ENCODE measurements at places on chromosomes 16 and 17.

GRCh38 chr17:31216031-31216751, 80.8 kb downstream of the OMG start:
- DNase-seq: no peak

GRCh38 chr17:31068291-31068690, 26.5 kb upstream of the NF1 start:
- peak; percentile 51 for DNase-seq

DNA sequence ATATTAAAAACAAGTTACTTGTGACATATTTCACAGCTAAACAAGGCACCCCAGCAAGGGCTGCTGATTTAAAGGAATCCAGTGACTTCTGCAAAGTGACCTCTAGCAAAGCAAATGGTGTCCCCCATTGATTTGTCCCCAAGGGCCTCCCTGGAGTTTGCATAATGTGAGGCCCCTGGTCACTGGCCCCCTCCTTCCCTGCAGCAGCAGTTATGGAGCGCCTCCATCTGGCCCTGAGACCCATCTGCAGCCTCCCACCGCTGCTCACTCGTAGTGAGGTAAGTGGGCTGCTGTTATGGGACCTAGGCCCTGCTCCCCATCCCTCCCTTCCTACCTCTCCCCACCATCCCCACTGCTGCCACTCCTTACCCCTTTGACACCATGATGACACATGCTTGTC, 19.6 kb upstream of the EEF2K start:
- no peak for DNase-seq

DNA sequence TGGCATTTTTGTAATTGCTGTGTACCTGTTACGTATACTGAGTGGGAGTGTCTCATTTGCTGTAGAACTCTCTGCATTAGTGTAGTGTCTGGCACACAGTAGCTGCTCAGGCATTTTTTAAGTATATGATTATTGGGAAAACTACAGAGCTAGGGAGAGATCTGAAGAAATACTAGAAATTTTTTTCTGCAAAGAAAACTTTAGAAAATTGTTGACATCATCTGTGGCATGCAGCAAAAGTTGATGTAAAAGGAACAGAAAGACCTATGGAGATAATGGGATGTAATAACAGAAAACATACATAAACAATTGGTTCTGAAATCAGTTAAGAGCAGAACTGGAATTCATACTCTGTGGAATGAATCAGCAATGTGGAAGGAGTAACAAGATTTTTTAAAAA, 11.6 kb downstream of the CLTC start:
- DNase-seq: no peak

DNA sequence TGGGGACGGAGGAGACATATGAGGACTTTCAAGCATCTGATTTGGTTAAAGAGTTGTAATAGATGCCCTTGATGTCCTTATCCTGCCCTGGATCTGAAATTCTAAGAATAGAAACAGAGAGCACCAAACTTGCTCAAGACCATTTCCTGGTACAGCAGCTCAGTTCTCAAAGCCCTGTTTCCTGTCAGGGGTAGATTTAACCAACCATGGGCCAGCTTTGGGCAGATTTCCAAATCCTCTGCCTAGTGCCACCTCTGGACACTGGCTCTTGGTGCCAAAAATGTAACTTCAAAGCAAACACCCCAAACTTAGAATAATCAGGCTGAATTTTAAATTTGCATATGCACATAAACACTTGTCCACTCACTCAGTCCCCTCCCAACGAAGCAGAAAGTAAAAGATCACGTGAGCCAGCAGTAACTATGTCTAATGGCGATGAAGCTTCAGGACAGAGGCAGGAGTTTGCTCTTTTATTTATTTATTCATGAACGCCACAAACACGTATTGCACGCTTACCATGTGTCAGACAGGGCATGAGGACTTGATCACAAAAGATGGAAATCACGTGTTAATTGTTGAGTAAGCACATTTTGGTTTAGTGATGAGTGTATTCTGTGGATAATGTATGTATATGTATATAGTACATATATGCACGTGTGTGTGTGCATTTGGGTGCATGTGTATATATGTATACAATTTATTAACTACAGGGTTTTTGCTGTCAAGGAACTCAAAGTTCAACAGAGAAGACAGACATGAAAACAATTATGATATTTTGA, 23.1 kb upstream of the SDK2 start:
- no peak for DNase-seq

DNA sequence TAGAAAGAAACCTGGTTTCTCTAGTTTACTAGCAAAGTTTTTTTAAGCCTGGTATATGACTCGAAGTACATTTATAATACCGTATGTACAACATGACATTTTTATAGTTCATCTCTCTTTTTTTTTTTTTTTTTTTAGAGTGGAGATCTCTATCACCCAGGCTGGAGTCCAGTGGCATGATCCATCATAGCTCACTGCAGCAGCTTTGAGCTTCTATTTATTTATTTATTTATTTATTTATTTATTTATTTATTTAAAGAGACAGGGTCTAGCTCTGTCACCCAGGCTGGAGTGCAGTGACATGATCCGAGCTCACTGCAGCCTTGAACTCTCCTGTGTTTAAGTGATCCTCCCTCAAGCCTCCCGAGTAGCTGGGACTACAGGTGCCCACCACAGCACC, 25.9 kb upstream of the VPS4A start:
- DNase-seq: no peak

DNA sequence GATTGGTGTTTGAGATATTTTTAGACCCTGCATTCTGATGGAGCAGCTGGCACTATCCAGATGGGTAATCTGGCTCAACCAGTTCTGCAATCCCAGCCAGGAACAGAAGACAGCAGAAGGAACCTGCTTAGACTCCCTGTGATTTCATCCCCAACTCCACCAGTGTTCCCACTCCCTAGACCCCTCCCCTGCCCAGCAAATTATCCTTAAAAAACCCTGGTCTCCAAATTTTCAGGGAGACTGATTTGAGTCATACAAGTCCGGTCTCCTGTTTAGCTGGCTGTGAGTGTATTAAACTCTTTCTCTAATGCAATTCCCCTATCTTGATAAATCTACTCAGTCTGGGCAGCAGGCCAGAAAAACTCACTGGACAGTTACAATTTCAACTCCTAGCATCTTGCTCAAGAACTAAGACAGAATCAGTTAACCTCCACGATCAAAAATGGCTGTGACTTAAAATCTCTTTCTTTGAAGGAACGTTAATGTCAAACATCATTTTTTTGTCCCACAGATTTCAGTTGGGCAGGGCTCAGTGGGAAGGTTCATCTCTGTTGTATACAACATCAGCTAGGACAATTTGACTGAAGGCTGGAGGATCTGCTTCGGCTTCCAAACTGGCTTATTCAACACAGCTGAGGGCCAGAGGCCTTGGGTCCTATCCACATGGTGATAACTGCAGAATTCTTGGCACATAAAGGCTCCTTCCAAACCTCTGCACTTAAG, 4.9 kb upstream of the RBL2 start:
- DNase-seq: no peak

DNA sequence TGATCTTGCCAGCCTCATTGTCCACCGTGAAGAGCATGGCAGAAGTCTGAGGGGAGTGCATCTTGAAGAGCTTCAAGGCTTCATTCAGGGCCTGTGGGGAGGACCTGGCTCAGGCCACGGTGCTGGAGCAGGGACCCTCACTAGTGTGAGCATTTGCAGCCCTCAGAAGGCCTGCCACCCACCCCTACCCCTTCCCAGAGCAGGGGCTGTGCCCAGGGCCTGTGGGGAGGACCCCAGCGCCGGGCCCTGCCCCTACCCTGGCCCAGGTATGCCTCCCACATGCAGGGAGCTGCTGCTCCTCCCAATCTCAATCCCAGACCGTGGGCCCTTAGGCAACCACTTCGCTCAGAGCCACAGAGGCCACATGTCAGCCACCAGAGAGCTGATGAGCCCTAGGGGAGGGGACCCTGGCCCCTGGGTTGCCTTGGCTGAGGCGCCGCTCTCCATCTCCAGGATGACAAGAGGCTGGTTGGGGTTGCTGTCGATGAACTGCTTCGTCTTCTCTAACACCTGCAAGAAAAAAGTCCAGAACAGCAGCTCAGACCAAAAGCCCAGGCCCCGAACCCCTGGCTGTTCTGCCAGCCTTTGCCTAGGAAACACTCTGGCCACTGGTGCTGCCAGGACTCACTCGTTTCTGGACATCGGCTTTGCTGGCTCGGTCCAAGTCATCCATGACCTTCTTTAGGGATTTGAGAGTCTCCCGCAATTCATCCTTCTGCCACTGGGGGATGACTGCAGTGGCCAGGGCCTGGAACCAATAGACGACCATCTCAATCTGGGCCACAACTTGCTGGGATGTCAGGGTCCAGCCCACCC, 1.8 kb upstream of the EXOSC6 start:
- peak; percentile 26 for DNase-seq

DNA sequence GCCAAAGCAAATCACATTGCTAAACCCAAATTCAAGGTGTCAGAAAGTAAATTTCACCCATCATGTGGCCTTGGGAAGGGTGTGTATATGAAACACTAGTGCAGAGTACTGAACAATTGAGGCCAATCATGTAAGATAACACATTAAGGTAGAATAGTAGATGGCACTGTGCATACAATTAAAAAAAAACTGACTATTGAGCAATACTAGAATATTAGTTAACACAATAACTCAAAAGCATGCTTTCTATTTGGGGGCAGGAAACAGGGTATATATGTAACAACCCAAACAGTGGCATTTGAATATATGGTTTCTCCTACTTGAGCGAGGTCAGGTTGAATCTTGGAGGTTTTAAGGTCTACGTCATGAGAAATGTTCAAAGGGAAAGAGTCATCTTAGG, 63.0 kb upstream of the DYNLRB2 start:
- no peak for DNase-seq

GRCh38 chr17:30345527-30346075, 11.7 kb upstream of the TMIGD1 start:
- DNase-seq: peak; percentile 11

DNA sequence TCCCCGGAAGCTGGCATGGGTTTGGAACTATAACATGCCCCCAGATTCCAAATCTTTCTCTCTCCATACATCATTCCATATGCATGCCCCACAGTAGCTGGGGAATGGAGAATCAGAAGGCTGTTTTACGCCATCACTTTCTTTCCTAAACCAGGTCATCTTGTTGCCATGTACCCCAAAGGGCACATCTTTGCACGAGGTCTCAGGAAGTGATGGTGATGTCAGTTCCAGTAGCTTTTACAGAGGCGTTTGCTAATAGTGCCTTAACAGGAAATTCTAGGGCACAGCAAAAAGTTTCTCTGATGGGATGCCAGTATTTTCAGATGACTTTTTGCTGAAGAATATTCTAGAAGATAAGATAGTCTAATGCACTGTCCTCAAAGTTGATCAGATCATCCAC, 241.5 kb downstream of the MAF start:
- DNase-seq: no peak

DNA sequence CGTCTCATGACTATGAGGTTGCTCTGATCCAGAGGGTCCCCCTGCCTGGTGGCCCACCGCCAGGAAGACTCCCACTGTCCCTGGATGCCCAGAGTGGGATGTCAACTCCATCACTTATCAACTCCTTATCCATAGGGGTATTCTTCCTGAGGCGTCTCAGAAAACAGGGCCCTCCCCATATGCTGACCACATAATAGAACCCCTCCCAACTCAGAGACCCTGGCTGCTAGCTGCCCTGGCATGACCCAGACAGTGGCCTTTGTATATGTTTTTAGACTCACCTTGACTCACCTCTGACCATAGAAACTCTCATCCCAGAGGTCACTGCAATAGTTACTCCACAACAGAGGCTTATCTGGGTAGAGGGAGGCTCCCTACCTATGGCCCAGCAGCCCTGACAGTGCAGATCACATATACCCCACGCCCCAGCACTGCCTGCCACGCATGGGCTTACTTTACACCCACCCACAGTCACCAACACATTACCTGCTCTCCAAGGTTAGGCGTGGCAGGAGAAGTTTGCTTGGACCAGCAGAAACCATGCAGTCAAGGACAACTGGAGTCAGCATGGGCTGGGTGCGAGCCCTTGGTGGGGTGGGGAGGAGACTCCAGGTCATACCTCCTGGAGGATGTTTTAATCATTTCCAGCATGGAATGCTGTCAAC, 2.3 kb upstream of the G6PC1 start:
- no peak for DNase-seq

GRCh38 chr17:8868529-8868951, 1.1 kb upstream of the PIK3R6 start:
- no peak for DNase-seq

- no peak for DNase-seq
Observed at GRCh38 chr16:3004319-3004718, 8.4 kb upstream of the CLDN9 start.

GRCh38 chr16:51773071-51773890, 622.2 kb upstream of the SALL1 start:
- DNase-seq: no peak

- no peak for DNase-seq
Observed at GRCh38 chr16:3832668-3833067, 47.8 kb downstream of the CREBBP start.

DNA sequence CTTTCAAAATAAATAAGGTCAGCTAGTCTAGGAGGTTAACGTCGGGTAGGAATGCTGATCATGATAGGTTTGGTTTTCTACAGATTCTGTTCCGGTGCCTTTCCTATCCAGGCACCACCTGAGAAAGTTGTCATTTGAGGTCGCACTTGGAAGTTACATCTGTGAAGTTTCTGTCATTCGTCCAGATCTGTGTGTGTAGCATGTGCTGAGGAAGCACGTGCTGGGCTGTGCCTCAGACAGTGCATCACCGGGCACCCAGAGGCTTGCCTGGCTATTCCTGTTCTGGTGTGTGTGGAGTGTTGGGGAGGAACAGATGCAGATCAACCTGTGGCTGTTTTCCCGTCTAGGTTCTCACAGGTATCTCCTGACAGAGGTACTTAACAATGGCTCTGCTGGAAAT, 42.6 kb downstream of the DNAJA2 start:
- no peak for DNase-seq

- no peak for DNase-seq
Observed at GRCh38 chr16:67803894-67804293, 2.5 kb downstream of the RANBP10 start.

- DNase-seq: no peak
Observed at GRCh38 chr16:29745121-29745852, 503 bp downstream of the C16orf54 start.

GRCh38 chr17:4387137-4387536, 20.7 kb upstream of the UBE2G1 start:
- no peak for DNase-seq

- DNase-seq: no peak
Observed at GRCh38 chr17:47315451-47316266, 8.1 kb upstream of the EFCAB13 start.

GRCh38 chr17:64357191-64357981, 33.3 kb downstream of the PECAM1 start:
- DNase-seq: no peak

Data from stimulated activated CD4-positive, alpha-beta T cell treated with anti-CD3 and anti-CD28 coated beads, Interleukin-4, amount 100 ng/mL, for 48 hours (primary cell).